ENCODE measurements at places on chromosomes 2 and 18.

- H3K36me3 ChIP-seq, result peaks cover 40% of the 10 kb centered on the region
- H3K4me1 ChIP-seq, result peaks cover 5% of the 10 kb centered on the region
- no peak overlapping the region for H3K4me3 ChIP-seq
Measured at GRCh38 chr2:156511122-156511521, 74.9 kb downstream of the GPD2 start.

- no peaks in the 10 kb centered on the region for H3K36me3 ChIP-seq
- peaks cover 15% of the 10 kb centered on the region for H3K4me1 ChIP-seq
- no peak for DNase-seq
- no peak overlapping the region for H3K27ac ChIP-seq
- H3K27me3 ChIP-seq, result peaks cover 22% of the 10 kb centered on the region
Measured at GRCh38 chr2:233976690-233977294, 59.6 kb downstream of the TRPM8 start.

DNA sequence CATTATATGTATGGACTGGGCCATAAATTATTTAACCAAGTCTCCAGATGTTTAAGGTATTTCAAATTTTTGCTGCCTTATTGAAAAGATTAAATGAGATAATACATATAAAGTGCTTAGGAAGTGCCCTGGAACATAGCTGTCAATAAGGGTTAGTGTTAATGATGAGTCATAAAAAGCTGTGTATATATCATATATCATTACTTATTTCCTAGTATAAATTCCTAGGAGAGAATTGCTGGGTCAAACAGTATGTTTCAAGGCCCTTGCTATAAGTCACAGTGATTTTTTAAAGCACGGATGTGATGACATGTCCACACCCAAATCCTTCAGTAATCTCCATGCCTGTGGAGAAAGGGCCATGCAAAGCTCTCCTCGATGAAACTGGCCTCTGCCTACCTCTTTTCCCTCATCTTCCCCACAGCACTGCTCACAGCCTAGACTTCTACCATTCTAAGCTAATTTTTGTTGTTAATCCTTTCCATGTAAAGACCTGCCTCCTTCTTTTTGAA, 8.5 kb downstream of the ZNF2 start:
- peaks cover 31% of the 10 kb centered on the region for H3K36me3 ChIP-seq
- H3K4me1 ChIP-seq, result no peaks in the 10 kb centered on the region
- no peak overlapping the region for H3K4me3 ChIP-seq
- no peak overlapping the region for H3K27ac ChIP-seq
- DNase-seq, result no peak

- no peak for DNase-seq
- no peaks in the 10 kb centered on the region for H3K27me3 ChIP-seq
- H3K4me1 ChIP-seq, result peaks cover 49% of the 10 kb centered on the region
- peak within 1 kb of the TSS; percentile 95 for H3K27ac ChIP-seq
- peaks cover 46% of the 10 kb centered on the region for H3K36me3 ChIP-seq
- H3K4me3 ChIP-seq, result peak within 1 kb of the TSS; percentile 96
Measured at GRCh38 chr2:96325041-96325883, at the start of gene ITPRIPL1. Gene ITPRIPL1, plus strand, starts transcription at chr2:96325317. Its CDS starts 523 bp downstream, at chr2:96325840.

GRCh38 chr18:25630682-25631081, 278.7 kb upstream of the ZNF521 start:
- no peaks in the 10 kb centered on the region for H3K4me1 ChIP-seq
- H3K36me3 ChIP-seq, result no peaks in the 10 kb centered on the region
- no peak overlapping the region for H3K27ac ChIP-seq
- H3K27me3 ChIP-seq, result no peaks in the 10 kb centered on the region

DNA sequence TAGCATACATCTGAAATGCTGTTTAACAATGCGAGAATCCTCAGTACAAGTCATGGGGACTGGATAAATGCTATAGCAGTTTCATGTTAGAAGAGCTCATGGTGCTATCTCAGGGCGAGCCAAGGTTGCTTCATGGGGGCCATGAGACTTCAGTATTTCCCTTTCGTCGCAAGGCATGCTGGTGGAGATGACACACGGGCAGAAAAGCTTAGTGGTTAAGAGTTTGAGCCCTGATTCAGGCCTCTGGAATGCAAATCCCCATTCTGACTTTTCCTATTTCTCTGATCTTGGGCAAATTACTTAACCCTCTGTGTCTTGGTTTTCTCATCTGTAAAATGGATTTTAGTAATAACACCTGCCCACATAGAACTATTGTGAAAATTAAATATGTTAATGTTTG, 57.4 kb upstream of the EPHA4 start:
- H3K4me3 ChIP-seq, result no peak overlapping the region
- no peaks in the 10 kb centered on the region for H3K4me1 ChIP-seq
- H3K27ac ChIP-seq, result no peak overlapping the region

GRCh38 chr2:120302301-120302700, 43.6 kb upstream of the INHBB start:
- peak overlapping the region; percentile 10 for H3K27ac ChIP-seq
- H3K4me3 ChIP-seq, result no peak overlapping the region
- H3K27me3 ChIP-seq, result no peaks in the 10 kb centered on the region

GRCh38 chr2:205763708-205764211, 81.5 kb downstream of the NRP2 start:
- H3K27ac ChIP-seq, result peak overlapping the region; percentile 19
- DNase-seq, result no peak
- no peak overlapping the region for H3K4me3 ChIP-seq
- peaks cover 36% of the 10 kb centered on the region for H3K36me3 ChIP-seq
- peaks cover 5% of the 10 kb centered on the region for H3K27me3 ChIP-seq

GRCh38 chr2:47803363-47803762, 20.4 kb downstream of the MSH6 start:
- H3K36me3 ChIP-seq, result peaks cover 95% of the 10 kb centered on the region
- H3K27me3 ChIP-seq, result no peaks in the 10 kb centered on the region
- no peak overlapping the region for H3K27ac ChIP-seq
- no peak for DNase-seq

GRCh38 chr2:72427022-72427861, 279.6 kb upstream of the CYP26B1 start:
- H3K27me3 ChIP-seq, result no peaks in the 10 kb centered on the region
- no peak for DNase-seq
- H3K4me1 ChIP-seq, result no peaks in the 10 kb centered on the region
- no peak overlapping the region for H3K4me3 ChIP-seq

DNA sequence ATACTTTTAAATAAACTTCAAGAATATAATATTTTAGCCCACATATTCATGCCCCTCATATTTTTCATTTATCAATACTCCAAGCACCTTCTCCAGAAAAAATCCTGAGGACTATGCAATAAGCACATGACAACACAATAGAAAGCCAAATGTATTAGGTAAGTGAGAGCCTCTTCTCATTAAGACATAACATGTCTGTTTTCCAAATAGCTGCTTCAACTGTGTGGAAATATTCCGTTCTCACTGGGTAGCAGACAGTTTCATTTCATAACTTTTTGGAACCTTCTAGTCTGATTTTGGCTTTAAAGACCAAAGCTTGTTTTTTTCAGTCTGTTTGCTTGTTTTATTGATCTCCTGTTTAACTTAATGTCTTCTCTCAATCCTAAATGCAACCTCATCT, 137.8 kb downstream of the PIK3C3 start:
- no peaks in the 10 kb centered on the region for H3K36me3 ChIP-seq
- H3K4me3 ChIP-seq, result no peak overlapping the region
- no peaks in the 10 kb centered on the region for H3K4me1 ChIP-seq

DNA sequence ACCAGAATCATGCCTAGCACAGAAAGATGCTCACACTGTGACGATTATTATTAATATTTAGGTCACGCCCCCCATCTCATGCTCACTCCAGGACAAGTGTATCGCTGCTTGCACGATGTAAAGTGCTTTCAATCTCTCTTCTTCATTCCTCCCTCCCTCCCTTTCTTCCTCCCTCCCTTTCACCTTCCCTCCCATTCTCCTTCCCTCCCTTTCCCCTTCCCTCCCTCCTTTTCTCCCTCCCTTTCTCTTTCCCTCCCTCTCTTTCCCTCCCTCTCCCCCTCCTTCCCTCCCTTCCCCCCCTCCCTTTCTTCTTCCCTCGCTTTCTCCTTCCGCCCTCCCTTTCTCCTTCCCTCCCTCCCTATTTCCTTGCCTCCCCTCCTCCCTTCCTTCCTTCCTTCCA, 19.6 kb downstream of the TGOLN2 start:
- H3K4me3 ChIP-seq, result no peak overlapping the region
- no peak for DNase-seq
- H3K27ac ChIP-seq, result no peak overlapping the region
- H3K36me3 ChIP-seq, result peaks cover 11% of the 10 kb centered on the region

GRCh38 chr2:192151853-192152252, 42.9 kb downstream of the TMEFF2 start:
- no peak for DNase-seq
- H3K27me3 ChIP-seq, result peaks cover 8% of the 10 kb centered on the region
- H3K27ac ChIP-seq, result no peak overlapping the region
- no peak overlapping the region for H3K4me3 ChIP-seq
- H3K36me3 ChIP-seq, result no peaks in the 10 kb centered on the region

DNA sequence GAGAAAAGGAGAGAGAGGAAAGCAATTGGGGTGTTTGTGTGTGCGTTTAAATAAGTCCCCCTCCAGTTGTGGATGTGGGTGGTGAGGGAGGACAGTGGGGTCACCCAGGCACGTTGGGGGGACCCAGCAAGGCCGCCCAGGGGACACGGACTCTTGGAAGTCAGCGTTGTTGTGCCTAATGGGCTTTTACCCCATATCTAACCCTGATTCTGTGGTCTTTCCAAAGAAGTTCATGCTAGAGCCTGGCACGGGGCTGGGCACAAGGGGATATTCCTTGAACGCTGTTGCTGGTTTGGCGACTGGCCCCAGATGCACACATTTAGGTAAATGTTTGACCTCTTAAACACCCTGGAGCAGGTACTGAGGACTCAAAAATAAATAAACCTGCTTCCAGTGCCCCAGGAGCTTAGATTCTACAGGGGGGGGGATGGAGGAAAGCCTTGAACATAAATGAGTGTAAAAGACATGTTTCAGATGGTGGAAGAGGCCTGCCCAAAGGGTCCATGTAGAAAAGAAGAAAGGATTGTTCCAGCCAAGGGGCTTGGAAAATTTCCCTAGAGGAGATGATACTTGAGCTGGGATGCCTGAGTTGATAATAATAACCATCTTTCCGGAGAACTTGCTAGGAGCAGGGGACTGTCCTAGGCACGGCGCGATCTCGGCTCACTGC, 97.7 kb upstream of the SIX3 start:
- no peak for DNase-seq
- no peaks in the 10 kb centered on the region for H3K27me3 ChIP-seq
- peaks cover 9% of the 10 kb centered on the region for H3K4me1 ChIP-seq
- H3K27ac ChIP-seq, result no peak overlapping the region
- no peak overlapping the region for H3K4me3 ChIP-seq

DNA sequence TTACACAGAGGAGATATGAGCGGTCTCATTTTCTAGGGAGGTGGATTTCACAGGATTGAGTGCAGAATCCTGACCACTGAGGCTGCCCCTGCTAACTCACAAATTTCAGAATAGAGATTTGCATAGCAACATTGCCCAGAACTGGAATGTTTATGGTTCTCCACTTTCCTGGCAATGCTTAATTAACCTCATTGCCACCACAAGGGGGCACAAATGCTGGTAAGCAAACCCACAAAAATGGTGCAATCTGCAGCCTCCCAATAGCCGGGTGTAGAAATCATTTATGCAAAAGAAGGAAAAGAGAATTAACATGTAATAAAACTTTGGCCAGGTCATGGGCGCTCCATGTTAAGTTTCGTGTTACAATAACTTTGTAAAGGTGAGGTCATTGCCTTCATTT, 112.4 kb downstream of the CYRIA start:
- H3K27me3 ChIP-seq, result no peaks in the 10 kb centered on the region
- no peak overlapping the region for H3K27ac ChIP-seq
- H3K36me3 ChIP-seq, result no peaks in the 10 kb centered on the region

DNA sequence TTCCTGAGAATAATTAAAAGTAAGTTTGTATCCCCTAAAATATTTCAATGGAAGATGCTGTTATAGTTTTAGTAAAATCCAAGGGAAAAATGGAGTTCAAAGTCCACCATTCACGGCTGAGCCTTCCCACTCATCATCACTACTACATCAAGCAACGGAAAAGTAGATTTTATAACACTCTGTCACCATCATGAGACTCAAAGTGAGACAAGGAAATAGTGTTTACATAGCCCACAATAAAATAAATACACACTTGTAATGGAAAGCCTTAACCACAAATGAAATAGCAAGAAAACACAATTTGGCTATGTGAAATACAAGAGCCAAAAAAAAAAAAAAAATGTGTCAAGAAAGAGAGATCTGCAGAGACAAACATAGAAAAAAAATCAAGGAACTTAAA, 569.9 kb upstream of the REG3G start:
- no peaks in the 10 kb centered on the region for H3K4me1 ChIP-seq
- no peak for DNase-seq
- no peak overlapping the region for H3K4me3 ChIP-seq
- H3K27ac ChIP-seq, result no peak overlapping the region
- no peaks in the 10 kb centered on the region for H3K27me3 ChIP-seq

GRCh38 chr18:9814431-9814830, 71.3 kb upstream of the TXNDC2 start:
- H3K27me3 ChIP-seq, result peaks cover 14% of the 10 kb centered on the region
- no peaks in the 10 kb centered on the region for H3K36me3 ChIP-seq
- H3K27ac ChIP-seq, result no peak overlapping the region
- no peak for DNase-seq
- no peak overlapping the region for H3K4me3 ChIP-seq

DNA sequence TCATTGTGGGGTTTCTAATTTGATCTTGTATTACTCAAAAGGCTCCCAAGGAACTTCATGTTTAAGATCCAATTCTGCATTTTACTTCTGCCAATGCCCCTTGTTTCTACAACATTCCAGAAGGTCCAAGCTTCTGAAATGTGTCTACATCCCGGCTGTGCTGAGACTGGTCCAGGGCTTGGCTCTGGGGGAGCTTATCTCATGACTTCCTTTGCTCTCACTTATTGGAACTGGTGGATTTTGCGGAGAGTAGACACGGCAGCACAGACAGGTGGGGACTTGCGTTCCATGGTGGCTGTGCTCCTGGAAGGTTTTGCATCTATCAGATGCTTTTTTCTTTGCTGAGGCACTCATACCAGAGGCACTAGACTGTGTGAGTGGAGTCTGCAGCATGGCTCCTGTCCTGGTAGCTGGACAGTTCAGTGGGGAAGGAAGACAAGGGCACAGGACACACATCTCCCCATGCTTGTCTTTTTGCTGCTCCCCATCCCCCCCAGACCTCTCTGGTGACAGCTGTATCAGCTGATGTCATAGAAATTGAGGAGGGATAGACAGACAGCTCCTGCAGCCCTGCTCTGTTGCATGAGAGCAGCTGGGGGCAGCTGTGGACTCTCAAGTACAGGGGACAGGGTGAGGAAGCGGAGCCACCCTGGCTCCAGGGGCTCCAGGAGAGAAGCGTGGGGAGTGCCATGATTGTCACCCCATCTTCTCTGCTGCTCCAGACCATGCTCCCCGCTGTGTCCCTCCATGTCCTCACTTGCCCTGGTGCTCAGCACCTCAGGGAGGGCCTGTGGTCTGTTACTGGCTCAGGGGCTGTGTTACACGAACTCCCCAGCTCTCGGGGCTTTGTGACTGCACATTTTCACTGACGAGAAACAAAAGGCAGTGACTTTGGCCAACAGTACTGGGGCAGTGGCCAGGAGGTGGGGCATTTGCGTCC, 46.0 kb downstream of the ACAA2 start:
- H3K36me3 ChIP-seq, result no peaks in the 10 kb centered on the region
- no peak overlapping the region for H3K27ac ChIP-seq
- H3K4me1 ChIP-seq, result no peaks in the 10 kb centered on the region
- no peak for DNase-seq

- no peak overlapping the region for H3K4me3 ChIP-seq
- H3K27me3 ChIP-seq, result no peaks in the 10 kb centered on the region
- H3K36me3 ChIP-seq, result no peaks in the 10 kb centered on the region
- no peak overlapping the region for H3K27ac ChIP-seq
Measured at GRCh38 chr2:38763728-38764127, 12.6 kb upstream of the SRSF7 start.
